ENCODE measurements at places on chromosomes 4 and X.

- no peak for DNase-seq
Measured at GRCh38 chr4:102390438-102390837, 45.2 kb upstream of the SLC39A8 start.

GRCh38 chr4:156322592-156322991, 368.9 kb upstream of the CTSO start:
- DNase-seq, result no peak

DNA sequence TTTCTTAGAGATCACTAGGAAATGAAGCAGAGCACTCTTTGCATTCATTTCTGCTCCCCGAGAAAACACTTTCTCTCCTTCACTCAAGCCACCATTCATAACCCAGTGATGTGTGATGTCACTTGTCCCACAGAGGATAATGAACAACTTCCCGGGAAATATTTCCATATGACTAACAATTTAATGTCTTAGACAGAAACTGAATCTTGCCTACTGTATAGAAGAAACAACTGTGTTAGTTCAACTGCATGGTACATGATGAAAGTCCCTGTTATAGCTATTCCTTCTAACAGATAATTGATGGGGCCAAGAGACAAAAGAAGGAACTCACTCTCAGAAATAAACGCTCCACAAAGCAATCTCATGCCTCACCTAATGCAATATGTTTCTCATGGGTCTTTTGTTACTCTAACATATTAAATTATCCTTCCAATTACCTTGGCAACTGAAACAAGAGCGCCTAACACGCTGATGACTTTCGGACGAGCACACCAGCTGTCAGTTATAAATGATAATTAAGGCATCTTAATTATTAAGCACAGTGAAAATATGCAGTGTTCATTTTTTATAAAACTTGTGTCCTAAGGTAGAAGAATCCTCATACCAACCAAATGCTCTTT, 113.7 kb upstream of the TLR3 start:
- DNase-seq, result no peak

GRCh38 chr4:114997576-114998247, 115.7 kb downstream of the NDST4 start:
- DNase-seq, result no peak

DNA sequence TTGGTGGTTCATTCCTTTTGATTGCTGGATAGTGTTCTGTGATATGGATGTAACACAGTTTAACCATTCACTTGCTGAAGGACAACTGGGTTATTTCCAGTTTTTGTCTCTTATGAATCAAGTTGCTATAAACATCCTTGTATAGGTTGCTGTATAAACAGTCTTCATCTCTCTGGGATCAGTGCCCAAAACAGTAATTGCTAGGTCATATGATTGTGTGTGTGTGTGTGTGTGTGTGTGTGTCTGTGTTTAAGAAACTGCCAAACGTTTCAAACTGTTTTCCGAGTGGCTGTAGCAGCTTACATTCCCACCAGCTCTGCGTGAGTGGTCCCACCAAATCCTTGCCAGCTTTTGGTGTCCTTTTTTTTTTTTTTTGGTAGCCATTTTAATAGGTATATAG, 60.4 kb downstream of the F11 start:
- no peak for DNase-seq

- DNase-seq, result no peak
Measured at GRCh38 chr4:167908816-167909215, 183.5 kb upstream of the ANXA10 start.

DNA sequence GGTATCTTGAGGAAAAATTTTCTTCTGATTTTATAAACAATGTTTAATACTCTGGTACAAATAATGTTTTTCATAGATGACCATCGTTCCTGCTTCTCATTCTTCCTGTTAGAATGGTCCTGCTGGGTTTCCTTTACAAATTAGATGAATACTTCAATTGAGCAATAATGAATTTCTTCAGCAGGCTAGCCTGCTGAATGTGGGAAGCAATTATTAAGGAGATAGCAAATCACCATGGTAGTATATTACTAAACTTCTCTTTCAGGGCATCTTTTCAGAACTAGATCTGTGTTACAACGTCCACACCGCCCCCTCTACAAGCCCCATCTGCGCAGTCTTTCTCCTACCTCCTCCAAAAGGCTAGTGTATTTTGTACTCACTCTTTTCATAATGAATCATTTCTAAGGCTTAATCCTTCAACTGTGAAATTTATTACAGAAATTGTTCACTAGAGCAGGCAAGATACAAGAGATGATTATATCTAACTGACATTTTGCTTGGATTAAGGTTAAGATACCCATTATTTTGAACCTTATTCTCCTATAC, 38.4 kb downstream of the GPRIN3 start:
- no peak for DNase-seq

DNA sequence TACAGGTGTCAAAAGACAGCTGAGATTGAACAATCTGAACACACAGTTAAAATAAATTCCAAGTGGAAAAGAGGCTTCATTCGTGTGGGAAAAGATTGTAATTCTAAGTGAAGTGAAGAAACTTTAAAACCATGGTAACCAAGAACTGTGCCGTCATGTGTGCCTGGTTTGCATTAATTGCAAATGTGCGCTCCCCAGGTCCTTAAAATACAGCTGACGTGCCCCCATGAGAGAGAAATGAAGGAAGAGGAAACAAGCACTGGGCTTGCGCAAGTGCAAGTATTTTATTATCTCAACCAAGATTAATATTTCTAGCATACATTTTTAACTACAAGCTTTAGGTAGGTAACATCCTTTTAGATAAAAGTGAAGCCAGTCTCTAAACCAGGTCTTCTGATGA, 92.5 kb downstream of the PARM1 start:
- no peak for DNase-seq

DNA sequence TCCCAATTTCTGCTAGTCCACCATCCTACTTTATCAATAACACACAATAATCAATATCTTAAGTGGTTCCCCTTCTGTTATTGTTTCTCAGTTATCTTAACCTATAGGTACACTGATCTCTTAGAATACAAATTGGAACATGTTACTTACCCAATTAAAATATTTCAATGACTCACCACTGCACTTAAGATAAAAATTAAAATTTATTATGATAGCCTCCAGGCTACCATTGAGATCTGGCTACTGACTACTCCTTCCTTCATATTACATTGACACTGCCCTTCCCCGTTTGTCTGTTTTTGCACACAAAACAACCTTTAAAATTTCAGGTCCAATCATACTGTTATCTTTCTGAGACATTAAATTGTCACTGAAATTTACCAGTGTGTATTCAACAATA, 1074.7 kb downstream of the ADGRL3 start:
- DNase-seq, result no peak

- no peak for DNase-seq
Measured at GRCh38 chr4:182277377-182277776, 34.2 kb downstream of the TENM3 start.

DNA sequence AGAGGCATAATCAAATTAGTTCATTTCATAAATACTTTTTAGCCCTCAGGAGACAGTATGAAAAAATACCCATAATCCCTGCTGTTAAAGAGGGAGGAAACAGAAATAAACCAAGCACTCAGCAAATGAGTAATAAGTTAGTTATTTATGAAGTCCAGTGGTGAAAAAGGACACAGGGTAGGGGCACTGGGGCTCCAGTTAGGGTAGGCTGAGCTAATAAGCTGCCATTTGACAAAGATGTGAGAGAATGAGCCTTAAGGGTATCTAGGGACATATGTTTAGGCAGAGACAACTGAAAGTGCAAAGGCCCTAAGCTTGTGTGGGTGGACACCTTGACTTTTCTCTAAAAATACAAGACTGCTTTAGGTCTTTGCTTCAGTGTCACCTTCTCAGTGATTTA, 94.4 kb downstream of the IL15 start:
- no peak for DNase-seq

DNA sequence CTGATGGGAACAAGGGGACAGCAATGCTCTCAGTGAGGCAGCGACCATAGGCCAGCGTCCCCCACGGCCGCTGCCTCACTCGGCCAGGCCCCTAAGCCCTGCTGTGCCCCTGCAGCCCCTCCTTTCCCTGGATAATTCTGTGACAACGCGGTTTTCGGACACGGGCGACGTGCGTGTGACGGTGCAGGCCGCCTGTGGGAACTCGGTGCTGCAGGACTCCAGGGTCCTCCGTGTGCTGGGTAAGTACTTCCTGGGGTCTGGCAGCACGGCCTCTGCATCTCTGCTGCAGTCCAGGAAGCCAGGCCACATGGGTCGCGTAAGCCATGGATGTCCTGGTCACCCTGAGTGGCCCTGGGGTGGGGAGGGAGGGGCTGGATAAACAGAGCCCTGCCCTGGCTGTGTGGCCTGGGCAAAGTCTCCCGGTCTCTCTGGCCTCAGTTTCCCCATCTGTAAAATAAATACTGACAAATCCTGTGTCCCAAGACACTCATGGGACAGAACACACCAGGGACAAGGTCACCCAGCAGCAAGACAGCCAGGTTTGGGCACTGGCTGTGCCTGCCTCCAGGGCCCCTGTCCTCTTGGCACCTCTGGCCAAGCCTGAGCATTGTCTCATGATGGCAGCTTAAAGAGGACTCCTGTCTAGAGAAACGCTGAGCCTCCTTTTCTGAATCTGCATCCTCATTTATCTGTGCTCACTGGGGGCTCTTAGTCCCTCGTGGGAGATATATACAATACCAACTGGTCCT, 212.8 kb downstream of the AFAP1 start:
- no peak for DNase-seq

DNA sequence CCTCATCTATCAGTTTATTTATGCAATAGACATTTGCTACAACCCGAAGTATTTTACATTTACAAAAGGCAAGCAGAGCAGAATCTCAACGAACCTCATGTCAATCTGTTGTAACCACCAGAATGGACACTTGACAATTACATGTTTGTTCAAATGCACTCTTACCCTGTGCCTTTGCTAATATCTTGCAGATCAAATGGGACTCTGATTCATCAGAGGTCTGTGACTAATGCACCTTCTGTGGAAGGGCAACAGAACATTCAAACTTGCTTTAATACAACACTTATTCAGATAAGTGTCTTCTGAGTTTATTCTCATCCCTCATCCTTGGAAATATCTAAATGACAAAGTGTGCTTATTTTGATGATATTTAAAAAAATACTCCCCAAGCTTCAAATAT, 644.7 kb upstream of the PCDH10 start:
- no peak for DNase-seq
